ENCODE measurements at places on chromosomes 2 and 18.

DNA sequence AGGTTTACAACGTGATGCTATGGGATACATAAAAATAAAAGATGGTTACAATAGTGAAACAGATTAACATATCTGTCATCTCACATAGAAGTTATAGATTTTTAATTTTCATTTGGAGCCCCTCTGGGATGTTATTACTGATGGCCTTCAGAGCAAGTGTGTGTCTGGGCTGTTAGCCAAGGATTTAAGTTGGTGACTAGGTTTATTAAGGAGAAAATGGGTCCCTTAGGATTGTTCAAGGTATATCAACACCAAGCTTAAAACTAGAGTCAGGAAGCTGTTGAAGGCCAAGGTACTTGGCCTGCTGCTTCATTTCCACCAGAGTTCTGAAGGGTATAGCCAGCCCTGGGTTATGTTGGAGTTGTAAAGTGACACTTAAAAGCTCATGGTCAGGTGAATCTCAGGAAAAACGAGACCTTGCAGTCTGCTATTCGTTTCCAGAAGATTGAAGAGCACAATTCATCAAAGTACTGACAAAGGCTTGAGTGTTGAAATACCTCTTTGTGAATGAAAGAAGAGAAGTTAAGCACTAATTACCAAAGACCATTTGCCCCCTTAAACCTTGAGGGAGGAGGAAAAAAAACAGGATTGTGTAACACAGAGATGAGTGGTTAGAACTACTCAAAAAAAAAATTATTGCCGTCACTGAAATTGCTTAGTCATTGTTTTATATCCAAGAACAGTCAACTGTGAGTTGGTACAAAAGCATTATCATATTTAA is 48.4 kb downstream of the MAP2 start:
- DNase-seq, result no peak

DNA sequence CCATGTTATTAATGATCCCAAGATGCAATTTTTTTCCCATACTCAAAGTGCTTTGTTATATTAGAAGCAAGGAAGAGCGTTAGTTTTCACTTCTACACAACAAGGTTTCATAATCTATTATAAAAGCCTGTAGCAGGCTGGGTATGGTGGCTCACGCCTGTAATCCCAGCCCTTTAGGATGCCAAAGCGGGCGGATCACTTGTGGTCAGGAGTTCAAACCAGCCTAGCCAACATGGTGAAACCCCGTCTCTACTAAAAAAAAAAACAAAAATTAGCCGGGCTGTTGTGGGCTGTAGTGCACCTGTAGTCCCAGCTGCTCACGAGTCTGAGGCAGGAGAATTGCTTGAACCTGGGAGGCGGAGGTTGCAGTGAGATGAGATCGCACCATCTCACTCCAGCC is 19.0 kb upstream of the SERPINB2 start:
- DNase-seq, result no peak

DNA sequence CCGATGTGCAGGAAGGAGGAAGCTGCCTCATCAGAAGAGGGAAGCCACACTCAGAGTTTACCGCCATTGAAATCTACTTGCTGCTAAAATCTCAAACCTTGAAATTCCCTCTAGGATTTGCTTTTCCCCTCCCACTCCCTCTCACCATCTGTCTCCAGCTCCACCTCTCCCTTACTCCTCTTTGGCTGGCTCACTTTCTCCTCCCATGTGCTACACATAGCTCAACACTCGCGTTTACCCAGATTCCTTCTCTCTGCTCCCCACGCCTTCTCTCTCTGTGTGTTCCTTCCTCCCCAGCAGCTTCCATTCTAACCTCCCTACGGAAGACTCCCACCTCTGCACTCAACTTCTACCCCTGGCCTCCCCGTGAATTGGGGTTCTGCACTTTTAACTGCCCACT is 143.1 kb downstream of the DNER start:
- no peak for DNase-seq

DNA sequence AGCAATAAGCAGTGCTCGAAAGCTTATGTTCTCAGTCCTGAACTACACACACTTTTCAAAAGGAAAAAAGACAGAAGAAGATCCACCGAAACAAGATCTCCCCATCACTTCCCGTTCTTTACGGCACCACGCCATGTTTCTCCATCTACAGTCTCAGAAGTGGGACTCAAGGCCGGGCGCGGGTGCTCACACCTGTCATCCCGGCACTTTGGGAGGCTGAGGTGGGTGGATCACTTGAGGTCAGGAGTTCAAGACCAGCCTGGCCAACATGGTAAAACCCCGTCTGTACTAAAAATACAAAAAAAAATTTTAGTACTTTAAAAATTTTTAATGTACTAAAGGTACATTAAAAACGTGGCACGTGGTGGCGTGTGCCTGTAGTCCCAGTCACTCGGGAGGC is 31.2 kb downstream of the ZNF516 start:
- DNase-seq, result no peak

GRCh38 chr18:74734013-74734444 is 136.4 kb downstream of the ZNF407 start:
- no peak for DNase-seq

- no peak for DNase-seq
These were observed 22.1 kb upstream of the CNGA3 start for GRCh38 chr2:98324181-98324580.

All from CMK (cell line).